GM23338 (cell line): ENCODE measurements at places on chromosomes 2 and 18. TPM values are rescaled to one million over a fixed set of nuclear protein-coding genes. Genes with fewer than 3 reads are reported as not detected.

DNA sequence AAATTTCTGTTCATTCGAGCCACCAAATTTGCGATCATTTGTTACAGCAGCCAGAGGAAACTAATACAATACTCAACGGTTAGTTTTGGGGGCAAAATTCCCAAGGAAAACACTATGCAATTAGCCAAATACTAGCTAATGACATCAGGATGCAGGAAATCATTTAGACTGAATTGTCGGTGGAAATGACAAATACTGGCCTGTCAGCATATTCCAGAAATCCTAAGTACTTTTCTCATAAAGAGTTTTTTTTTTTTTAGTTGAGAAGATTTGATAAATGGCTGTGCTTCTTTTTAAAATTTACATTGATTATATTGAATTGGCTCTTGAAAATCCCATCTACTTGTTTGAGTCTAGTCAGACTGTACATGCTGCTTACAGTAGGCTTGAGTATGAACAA lies 410.1 kb downstream of the SUCLG1 start:
- no peak for DNase-seq

DNA sequence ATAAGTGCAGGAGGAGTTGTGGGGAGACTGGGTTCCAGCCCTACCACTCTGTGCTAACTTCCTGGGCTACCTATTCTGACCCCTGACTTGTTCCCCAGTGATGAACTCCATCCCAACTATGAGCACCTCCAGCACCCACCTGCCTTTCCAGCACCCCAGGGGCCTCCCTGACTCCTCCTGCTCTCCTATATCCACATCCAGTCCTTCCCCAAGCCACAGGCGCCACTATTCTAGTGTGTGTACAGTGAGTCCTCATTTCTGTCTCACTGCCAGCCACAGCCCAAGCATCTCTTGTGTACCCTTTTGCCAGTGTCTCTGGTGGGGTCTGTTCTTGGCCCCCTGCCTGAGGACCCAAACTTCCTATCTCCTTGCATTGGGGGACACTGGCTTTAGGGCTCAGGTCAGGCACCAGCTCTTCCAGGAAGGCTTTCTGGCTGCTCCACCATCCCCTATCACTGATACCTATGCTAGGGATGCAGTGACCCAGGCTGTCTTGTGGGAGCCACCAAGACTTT lies 145.2 kb downstream of the INHBB start:
- DNase-seq: no peak

- DNase-seq: peak; percentile 77
Observed at GRCh38 chr18:57441071-57441794, 6.1 kb downstream of the ONECUT2 start.

DNA sequence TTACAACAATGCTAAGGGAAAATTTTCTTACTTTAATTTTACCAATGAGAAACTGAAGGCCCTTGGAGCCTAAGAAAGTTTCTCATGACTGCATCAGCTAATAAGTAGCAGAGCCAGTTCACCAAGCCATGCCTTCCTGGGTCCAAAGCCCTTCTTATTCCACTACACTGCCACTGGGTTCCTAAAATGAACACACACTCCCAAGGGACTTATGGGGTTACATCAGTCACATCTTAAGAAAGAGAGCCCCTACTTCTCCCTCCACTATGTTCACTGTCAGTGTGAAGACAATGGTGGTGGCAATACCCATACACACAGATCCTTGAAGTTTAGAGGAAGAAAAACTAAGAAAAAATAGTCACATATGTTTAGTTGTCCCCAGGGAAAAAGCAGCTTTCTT lies 20.6 kb downstream of the MBD2 start:
- no peak for DNase-seq

DNA sequence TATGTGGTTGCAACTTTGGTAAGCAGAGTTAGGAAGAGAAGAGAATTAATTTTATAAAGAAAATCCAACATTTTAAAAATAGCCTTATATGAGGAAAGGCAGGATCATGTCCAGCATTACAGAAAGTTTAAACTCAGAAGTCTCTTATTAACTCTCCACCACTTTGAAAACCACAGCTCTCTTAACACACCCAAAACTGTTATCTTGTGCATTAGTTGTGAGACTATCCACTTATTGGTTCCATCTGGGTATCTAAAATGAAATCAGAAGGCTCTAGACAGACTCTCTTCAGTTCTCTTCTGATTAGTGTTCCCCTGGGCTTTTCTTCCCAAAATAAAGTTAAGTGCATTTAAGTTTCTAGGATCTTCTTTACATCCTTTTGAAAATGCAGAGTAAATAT lies 251.5 kb downstream of the TXNL1 start:
- no peak for DNase-seq

DNA sequence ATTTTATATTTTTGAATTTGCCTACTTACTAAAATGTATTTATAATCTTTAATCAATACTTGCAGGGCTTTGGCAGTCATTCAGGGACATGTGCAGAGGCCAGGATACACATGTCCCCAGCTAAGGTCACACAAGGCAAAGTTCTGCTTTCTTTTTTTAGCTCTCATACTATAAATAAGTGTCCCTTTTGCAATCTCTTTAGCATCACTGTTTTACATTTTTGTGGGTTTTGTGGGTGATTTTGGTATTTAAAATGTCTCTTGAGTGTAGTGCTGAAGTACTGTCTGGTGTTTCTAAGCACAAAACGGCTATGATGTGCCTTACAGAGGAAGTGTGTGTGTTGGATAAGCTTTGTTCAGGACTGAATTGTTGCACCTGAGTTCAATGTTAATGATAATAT lies 309.0 kb upstream of the GULP1 start:
- no peak for DNase-seq

MOCOS gene
- total RNA-seq: 6.5 and 7.2 TPM in 2 replicates

RAX gene
- 0.03 and 0.08 TPM in 2 replicates for total RNA-seq

EGR4 gene
- not detected in 2 replicates for total RNA-seq

DSC3 gene
- 2.1 and 3.7 TPM in 2 replicates for total RNA-seq
